ENCODE measurements at places on chromosomes 11 and 22.

DNA sequence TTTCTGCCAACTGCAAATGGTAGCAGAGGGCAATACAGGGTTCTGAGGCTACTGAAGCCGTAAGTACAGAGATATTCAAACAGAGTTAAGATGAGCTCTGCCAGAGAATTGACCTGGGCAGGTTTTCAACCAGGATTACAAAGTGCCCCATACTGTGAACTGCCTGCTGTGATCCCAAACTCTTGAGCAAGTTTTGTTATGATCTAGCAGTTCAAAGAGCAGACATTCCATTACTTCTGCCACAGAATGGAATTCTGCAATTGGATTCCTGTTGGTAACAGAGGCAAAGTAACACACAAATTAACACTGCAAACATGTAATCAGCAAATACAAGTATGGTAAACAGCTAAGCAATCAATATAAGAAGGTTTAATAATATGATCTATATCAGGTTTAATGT is 31.2 kb downstream of the ALG9 start:
- DNase-seq, result no peak

GRCh38 chr22:41425660-41426365 is 20.8 kb downstream of the TOB2 start:
- no peak for DNase-seq

GRCh38 chr22:25488244-25489020 is 76.0 kb upstream of the GRK3 start:
- peak; percentile 83 for DNase-seq

DNA sequence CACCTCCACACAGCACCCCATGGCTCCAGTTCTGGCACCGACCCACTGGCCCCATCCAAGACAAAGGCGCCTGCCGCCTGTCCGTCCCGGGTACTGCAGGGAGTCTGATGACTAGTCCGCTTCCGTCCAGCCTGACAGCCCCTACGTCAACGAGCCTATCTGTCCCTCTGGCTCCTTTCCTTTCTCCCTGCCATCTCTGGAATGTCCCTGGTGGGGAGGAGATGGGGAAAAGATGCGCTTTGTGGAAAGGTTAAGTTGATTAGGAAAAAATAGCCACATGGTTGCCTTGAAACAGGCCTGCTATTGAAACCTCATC is 10.4 kb downstream of the PDGFB start:
- no peak for DNase-seq

- peak; percentile 86 for DNase-seq
Observed at GRCh38 chr11:16977994-16978315, 36.3 kb downstream of the PLEKHA7 start.

DNA sequence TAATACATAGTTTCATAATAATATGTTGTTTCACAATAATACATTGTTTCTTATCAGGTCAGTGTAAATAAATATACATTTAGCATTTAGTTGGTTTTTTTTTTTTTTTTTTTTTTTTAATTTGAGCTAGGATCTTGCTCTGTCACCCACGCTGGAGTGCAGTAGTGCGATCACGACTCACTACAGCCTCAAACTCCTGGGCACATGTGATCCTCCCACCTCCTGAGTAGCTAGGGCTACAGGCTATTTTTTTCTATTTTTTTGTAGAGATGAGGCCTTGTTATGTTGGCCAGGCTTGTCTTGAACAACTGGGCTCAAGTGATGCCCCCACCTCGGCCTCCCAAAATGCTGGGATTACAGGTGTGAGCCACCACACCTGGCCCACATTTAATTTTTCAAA is 43.5 kb downstream of the MIAT start:
- no peak for DNase-seq

DNA sequence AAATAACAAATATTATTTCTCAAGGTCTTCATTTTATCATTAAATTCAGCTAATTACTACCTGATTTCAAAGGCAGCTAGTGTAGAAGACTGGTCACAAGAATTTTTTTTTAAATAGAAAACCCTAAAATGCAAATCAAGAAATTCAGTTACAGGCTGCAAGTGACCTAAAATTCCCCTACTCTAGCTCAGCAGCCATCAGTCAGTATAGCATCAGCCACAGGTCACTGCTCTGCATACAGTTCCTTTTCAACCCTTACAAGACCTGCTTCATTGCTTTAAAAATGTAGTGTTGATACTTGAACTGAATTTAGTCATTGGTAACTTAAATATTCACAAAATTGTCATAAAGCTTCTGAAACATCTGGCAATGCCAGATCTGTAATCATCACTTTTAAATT is 9.5 kb upstream of the B3GNT6 start:
- no peak for DNase-seq

DNA sequence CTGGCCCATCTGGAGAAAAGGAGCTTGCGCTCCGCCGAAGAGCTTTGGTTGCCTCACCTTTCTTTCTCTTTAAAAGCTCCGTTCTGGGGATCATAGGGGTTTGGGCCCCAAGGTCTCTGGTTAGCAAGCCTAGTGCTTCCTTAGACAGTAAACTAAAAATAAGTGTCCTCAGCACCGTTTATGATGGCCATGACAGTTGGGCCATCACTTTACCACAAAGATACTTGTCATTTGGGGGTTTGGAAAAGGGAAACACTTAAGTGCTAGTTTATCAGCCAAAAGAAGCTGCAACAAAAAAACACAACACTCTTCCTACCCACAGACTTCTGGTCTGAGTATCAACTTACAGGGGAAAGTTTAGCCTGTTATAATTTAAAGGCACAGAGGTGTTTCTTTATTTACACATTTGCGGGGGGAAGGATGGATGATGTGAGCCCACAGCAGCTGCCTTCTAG is 88.4 kb upstream of the CD44 start:
- DNase-seq, result no peak

DNA sequence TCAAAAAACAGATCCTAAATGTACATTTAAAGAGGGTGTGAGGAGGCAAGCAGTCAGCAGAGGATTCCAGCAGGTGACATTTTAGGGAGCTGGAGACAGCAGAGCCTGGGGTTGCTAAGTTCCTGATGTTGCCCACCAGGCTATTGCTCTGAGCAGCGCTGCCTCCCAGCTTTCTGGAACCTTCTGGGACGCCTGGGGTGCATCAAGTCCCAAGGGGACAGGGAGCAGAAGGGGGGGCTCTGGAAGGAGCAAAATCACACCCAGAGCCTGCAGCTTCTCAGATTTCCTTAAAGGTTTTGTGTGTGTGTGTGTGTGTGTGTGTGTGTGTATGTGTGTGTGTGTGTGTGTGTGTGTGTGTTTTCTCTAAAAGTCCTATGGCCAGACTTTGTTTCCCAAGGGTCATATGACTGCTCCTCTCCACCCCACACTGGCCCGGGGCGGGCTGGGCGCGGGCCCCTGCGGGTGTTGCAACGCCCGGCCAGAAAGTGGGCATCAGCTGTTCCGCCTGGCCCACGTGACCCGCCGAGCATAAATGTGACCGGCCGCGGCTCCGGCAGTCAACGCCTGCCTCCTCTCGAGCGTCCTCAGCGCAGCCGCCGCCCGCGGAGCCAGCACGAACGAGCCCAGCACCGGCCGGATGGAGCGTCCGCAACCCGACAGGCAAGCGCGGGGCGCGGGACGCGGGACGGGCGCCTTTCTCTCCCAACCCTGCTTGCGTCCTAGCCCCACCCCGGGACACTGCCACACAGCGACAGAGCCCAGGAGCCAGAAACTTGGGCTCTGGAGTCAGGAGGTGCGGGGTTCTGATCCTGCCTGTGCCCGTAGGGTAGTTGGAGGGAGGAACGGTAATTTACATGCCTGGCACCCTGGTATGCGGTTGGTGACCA is at the start of gene HMOX1:
TSS of gene HMOX1 (plus strand) at position 560 of the 887 bp plus-strand sequence. CDS start at position 638, 78 bp downstream.
- peak; percentile 82 for DNase-seq

- DNase-seq, result no peak
Observed at GRCh38 chr22:40331706-40332105, 14.6 kb upstream of the ADSL start.

GRCh38 chr11:9626496-9627394 is 37.1 kb upstream of the SWAP70 start:
- DNase-seq, result no peak

GRCh38 chr22:37063431-37064420 is 12.2 kb downstream of the KCTD17 start:
- no peak for DNase-seq

DNA sequence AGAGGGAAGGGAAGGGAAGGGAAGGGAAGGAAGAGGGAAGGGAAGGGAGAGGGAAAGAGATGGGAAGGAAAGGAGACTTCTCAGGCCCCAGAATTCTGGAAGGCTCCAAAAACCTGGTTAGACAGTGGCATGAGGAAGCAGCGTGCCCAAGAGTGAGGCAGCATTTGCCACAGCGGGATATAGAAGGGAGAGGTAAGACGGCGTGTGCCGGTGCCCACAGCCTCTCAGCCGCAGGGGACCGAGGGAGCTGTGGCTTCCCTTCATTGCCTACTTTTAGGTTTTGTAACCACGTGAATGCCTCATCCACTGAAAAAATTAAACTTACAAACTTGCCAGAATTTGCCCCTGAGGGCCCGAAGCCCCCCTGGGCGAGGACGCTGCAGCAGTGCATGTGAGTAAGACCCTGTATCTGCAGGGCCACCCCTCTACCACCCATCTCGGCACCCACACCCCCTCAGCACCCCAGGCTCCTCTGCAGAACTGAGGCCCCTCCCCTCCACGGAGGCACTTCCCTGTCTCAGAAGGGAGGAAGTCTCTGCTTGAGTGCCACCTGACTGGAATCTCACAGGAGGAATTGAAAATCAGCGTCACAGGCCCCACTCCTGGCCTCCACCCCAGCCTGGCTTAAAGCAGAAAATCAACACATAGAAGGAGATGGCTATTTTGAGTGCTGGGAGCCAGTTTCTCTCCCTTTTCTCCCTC is 58.1 kb downstream of the LINC01488 start:
- peak; percentile 28 for DNase-seq

GRCh38 chr22:19580291-19580890 is 56.2 kb upstream of the CLDN5 start:
- DNase-seq, result no peak

- no peak for DNase-seq
Observed at GRCh38 chr11:129696309-129696989, 119.2 kb upstream of the TMEM45B start.

GRCh38 chr11:46437122-46437689 is 45.6 kb upstream of the CHRM4 start:
- DNase-seq, result no peak

GRCh38 chr11:79274636-79275331 is 166.0 kb downstream of the TENM4 start:
- no peak for DNase-seq

DNA sequence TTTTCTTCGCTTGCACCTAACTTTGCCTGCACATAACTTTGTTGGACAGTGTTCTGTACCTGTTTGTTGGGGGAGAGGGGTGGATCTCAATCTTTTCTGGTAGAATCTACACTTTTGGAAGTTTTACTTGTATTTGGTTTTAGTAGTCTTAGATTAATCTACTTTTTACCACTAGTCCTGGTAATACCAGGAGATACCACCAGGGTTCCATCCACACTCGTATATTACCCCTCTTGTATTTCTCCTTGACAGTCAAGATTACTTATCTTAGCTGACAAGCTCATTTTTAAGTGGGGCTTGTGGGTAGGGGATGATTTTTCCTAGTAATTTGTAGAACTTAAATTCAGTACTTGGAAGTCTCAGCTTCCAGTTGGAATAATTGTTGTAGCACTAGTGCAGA is 37.3 kb upstream of the TECTA start:
- DNase-seq, result peak; percentile 1

GRCh38 chr11:93497596-93497995 is 45.6 kb downstream of the SMCO4 start:
- no peak for DNase-seq

Data from COLO829 (cell line).